MCF 10A (cell line): ENCODE measurements at places on chromosomes 7 and 10.
A peak's percentile ranks its signal among the peaks of the same experiment; 100 is the strongest.

- no peak for DNase-seq
Observed at GRCh38 chr10:119301397-119301796, 94.0 kb downstream of the GRK5 start.

GRCh38 chr10:101630633-101630920 lies 42.5 kb downstream of the DPCD start:
- DNase-seq, result no peak

- DNase-seq, result peak; percentile 49
Observed at GRCh38 chr10:119235356-119235755, 28.0 kb downstream of the GRK5 start.

GRCh38 chr10:58970160-58970915 lies 206.1 kb upstream of the PHYHIPL start:
- DNase-seq, result no peak

- DNase-seq, result no peak
Observed at GRCh38 chr7:825386-825785, 6.9 kb upstream of the SUN1 start.

GRCh38 chr10:73900064-73900463 lies 10.9 kb upstream of the PLAU start:
- no peak for DNase-seq

DNA sequence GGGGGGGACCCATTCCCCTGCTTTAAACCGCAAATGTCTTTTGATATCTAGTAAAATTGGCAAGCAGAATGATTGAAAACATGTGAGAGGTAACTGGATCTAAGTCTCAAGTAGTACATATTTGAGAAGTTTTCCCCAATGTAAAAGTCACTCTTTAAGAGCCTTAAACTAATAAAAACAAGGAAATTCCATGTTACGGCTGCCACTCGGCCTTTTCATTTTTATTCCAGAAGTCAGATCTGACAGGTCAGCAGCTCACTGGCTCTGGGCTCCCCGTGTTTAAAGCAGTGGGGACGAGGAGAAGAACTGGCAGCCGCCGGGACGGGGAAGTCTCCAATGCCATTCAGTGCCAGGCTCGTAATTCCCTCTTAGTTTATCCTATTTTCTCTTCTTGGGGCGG lies 80.7 kb downstream of the CUX1 start:
- DNase-seq, result no peak

DNA sequence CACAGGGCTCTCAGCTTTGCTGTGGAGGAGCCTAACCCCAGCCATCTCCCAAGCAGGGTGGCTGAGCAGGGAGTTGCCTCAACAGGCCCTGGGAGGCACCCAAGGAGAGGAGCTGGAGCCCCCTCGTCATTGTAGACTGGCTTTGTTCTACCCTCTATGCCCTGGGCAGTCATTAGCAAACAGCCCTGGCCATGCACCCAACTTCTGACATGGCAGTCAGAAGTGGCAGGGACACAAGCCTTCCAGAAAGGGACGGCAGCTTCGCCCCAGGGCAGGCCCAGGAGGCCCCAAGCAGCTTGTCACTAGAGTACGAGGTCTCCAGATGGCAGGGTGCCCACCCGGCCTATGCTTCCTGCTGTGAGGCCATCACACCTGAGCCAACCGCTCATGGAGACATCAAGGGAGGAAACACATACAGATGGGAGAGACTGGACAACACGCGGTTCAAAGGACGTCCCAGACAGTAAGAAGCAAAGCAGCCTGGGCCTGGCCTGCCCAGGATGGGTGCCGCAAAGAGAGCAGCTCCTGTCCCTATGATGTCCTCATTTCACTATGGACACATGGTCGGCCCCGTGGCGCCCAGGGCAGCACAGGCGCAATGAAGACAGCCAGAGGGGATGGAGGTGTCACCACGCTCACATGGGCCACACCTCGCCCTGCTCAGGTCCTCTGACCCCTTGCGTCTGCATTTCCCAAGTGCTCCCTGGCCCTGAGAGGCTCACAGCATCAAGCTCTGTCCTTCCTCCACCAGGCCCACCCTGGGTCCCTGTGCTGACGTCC lies 190.9 kb upstream of the CXCL12 start:
- DNase-seq, result no peak

DNA sequence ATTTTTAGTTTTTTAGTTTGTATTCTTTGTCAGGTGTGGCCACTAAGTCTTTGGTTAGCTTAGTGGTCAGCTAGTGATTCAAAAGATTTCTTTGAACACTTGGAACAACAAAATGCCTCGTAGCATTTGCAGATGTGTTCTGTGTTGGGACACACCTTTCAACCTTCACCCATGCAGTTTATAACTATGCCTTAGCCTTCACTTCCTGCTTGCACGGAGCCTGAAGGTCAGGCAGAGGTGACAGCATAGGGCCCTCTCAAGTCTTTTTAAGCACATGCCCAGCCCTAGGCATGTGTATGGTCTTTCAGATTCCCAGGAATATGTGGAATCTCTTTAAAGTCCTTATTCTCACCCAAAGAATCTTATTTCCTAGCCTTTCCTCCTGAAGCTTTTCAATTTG lies 17.6 kb downstream of the PLAC9 start:
- no peak for DNase-seq

GRCh38 chr10:58372607-58373441 lies 12.4 kb upstream of the TFAM start:
- DNase-seq, result no peak

- DNase-seq, result no peak
Observed at GRCh38 chr7:31478018-31478417, 35.9 kb upstream of the ITPRID1 start.

DNA sequence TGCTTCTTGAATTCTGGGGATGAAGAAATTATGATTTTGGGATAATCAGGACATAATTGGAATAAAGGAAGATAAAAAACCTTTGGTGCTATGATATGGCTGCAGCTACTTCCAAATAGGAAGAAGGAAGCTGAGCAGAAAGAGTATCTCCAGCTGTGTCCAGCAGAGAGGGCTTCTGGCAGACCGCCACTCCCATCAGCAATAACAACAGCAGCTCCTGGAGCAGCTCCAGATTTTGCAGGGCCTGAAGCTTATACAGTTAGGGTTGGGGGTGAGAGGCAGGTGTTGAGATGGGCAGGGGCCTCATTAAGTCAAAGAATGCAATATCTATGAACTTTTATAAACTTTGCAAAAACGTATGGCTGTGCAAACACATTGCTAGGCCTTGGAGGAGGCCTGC lies 62.3 kb downstream of the C10orf120 start:
- DNase-seq, result no peak

- no peak for DNase-seq
Observed at GRCh38 chr7:30970594-30971094, 6.9 kb downstream of the GHRHR start.

GRCh38 chr10:729213-729612 lies 39.7 kb upstream of the DIP2C start:
- no peak for DNase-seq

GRCh38 chr7:55526770-55527169 lies 45.5 kb downstream of the VOPP1 start:
- no peak for DNase-seq

- peak; percentile 90 for DNase-seq
Observed at GRCh38 chr7:35605760-35606159, 89.2 kb downstream of the HERPUD2 start.

DNA sequence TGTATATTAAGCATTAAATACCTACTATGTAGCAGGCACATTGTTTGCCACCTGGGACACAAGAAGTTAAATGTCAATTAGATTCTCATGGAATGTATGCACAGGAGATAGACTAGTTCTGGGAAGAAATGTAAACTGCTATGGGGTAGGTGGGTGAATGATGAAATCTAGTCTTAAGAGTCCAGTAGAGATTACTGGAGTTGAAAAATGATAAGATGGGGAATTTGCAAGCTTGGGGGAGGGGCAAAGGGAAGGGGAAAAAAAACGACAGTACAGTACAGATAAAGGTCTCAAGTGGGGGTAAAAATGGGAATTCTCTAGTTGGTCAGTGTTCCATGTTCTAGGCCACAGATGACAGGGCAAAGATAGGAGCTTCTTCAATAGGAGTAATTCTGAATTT lies 94.4 kb downstream of the ATE1 start:
- no peak for DNase-seq

DNA sequence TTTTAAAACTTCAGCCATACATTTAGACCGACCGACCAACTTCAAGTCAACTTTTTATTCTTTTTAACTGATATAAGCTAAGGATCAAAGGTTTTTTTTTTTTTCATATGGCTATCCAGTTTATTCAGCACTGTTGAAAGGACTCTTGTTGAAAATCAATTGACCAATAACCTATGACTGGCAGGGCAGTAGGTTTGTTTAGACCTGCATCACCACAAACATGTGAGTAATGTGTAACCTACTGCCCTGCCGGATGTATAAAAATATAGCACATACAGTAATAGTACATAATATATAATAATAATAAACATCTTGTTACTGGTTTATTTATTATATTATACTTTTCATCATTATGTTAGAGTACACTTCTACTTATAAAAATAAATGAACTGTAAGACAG lies 434.6 kb upstream of the SEMA3A start:
- DNase-seq, result no peak

- no peak for DNase-seq
Observed at GRCh38 chr10:75826846-75827245, 395.4 kb downstream of the LRMDA start.

- DNase-seq, result no peak
Observed at GRCh38 chr10:104492329-104492940, 138.8 kb downstream of the CFAP58 start.

DNA sequence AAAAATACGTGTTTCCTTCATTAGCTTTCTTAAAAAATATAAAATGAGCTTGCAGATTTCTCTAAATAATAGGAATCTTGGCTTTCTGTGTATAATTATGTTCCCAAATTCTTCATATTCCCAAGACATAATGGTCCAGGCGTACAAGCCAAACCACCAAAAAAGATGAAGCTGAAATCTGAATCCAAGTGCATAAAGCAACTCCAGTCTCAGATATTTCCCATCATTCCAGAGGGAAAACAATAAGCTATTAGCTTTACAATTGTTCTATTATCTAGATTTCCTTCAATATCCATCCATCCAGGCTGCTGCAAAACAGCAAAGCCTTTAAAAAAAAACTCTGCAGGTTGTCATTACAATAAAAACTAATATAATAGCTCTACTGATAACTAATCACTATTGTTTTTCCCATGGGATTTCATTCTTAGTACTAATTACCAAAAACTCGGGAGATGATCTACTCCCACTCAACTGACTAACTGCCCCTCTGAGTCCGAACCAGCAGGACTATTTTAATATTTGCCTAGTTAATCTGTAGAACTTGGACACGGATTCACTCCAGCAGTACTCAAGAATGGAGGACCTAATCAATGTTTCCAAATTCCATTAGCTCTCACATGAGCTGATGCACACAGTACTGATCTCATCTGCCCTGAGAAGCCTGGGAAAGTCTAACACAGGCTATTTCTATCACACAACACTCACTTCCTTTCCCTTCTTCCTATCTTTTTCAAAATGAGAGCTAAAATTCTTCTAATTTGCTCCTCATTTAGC lies 108.9 kb upstream of the ASAH2 start:
- DNase-seq, result no peak

DNA sequence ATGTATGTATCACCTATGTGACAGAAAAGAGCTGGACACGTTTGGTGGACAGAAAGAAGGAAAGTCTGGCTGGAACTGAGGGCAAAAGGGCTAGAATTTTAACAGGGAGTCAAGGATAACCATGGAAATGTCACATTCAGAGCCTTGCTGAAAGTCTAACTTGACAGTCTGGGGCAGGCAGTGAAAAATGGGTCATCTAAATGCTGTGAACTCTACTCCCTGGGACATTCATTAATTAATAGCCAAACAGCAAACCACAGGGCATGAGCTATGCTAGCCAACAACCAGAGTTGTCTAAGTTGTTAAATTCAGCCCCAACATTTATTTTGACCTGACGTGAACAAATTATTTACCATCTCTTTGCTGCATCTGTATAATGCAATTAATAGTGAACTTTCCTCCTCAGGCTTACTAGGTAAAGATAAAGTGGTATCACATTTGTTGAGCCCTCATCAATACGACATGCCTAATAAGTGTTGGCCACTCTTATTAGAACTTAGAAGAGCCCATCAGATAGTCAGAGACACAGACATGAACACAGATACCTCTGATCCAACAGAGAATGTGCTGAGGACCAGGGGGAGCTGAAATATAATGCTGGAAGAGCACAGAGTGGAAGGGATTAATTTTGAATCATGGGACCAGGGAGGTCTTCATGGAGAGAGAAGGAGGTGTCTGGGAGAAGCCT lies 109.9 kb downstream of the SORCS1 start:
- no peak for DNase-seq

DNA sequence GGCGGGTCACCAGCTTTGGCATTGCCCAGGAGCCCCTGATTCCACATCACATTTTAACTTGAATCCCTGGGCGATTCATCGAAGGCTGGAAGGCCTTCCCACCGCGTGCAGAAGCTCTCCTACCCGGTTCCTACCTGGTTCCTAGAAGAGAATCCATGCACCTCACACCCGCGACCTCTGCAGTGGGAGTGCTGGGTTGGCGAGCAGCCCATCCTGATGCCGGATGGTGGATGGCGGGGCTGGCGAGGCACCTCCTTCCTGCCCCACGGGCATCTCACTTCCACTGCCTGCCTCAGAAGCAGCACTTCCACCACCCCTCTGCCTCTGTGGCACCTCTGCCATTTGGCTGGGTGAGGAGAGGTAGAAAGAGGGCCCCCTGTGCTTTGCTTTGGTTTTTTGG lies 32.0 kb downstream of the NUB1 start:
- DNase-seq, result no peak

DNA sequence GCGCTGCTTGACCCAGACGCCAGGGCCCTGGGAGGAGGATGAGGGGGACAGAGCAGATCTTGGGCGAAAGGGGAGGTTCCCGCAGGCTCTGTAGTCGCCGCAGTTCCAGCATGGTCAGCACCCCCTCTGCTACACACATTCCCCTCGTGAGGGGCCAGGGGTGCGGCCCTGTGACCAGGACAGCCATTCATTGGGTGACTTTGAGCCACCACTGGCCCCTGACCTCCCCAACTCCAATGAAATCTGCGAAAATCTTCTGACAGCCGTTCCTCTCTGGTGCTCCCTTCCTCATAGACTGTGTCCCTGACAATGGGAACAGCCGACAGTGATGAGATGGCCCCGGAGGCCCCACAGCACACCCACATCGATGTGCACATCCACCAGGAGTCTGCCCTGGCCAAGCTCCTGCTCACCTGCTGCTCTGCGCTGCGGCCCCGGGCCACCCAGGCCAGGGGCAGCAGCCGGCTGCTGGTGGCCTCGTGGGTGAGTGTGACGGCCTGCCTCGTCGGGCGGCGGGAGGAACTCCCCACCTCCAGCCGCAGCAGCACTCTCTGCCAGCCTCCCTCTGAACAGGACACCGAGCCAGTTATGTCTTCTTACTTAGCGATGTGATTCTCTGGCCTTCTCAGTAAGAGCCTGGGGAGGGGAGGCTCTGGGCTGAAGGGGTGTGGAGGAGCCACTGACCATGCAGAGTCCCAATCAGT lies 825 bp downstream of the TMEM176A start:
- DNase-seq, result no peak
